ENCODE measurements at places on chromosomes 5 and 9.

DNA sequence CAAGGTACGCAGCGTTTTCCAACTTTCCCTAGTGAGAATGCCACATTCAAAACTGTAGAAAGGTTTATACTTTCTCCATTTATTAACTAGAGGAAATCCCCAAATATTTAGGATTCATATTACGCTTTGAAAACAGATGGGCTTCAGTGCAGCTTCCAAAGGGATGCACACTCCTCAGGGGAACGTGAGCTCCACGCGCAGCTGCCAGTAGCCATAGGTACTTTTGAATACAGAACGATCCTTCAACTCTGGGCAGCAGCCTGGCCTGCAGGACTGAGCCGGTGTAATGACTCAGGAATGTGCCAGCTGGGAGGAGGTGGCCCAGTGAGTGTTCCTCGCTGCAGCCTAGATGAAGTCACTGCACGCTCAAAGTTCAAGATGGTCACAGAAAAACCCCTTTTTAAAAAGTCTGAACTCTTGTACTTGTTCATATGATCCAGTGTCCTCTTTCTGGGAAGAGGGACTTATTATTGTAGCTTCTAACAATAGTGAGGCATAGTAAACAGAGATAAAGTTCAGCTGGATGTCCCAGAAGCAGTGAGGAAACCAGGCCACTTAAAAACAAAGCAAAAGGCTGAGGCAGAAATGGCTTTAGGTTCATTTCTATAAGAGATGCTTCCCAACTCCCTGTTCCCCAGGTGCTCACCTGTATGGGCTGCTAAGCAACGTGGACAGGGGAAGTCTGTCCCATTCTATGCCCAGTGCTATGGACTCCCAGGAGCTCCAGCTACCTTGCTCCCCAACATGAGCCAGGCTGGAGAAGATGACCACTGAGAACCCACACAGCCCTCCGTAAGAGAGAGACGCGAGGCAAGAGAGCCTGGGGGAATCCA, 130.0 kb downstream of the LHFPL2 start:
- DNase-seq = peak; percentile 74

DNA sequence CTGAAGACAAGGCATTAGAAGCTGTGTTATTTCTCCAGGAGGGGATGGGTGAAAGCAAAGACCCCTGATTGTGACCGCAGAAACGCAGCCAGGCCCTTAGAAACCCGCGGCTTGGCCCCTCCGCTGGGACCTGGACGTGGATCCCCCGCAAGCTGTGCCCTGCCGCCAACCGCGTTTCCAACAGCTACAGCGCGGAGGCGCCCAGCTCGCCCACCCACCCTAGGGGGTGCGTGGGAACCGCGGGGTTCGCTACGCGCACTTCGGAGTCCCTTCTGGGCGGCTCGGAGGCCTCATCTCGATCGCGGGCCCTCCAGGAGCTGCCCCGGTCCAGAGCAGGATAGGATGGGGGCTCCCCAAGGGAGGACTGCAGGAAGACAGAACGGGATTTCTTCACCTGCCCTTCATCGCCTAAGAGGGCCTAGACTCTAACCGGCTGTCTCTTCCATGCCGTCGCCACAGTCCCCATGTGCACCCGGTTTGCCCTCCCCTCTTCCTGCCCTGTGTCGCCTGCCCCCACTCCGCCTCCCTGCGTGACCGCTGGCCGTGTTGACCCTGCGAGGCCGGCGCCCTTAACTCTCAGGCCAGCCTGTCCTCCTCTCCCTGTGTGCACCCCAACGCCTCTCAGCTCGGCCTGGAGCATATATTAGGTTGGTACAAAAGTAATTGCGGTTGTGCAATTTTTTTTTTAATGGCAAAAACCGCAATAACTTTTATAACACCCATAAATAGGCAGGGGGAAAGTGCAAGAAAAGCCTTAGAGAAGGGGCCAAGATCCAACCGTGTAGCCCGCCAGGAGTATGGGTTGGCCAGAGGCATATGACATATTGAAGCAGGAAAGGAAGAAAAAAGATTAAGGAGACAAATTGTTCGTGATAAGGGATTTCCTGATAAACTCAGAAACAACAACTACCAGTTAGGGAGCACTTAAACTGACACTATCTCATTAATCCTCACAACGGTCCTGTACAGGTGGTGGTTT, 68.1 kb upstream of the FREM1 start:
- DNase-seq = no peak

GRCh38 chr5:58025809-58026208, 434.1 kb downstream of the PLK2 start:
- DNase-seq = no peak

GRCh38 chr9:129166623-129167557, 11.2 kb downstream of the IER5L start:
- peak; percentile 71 for DNase-seq

DNA sequence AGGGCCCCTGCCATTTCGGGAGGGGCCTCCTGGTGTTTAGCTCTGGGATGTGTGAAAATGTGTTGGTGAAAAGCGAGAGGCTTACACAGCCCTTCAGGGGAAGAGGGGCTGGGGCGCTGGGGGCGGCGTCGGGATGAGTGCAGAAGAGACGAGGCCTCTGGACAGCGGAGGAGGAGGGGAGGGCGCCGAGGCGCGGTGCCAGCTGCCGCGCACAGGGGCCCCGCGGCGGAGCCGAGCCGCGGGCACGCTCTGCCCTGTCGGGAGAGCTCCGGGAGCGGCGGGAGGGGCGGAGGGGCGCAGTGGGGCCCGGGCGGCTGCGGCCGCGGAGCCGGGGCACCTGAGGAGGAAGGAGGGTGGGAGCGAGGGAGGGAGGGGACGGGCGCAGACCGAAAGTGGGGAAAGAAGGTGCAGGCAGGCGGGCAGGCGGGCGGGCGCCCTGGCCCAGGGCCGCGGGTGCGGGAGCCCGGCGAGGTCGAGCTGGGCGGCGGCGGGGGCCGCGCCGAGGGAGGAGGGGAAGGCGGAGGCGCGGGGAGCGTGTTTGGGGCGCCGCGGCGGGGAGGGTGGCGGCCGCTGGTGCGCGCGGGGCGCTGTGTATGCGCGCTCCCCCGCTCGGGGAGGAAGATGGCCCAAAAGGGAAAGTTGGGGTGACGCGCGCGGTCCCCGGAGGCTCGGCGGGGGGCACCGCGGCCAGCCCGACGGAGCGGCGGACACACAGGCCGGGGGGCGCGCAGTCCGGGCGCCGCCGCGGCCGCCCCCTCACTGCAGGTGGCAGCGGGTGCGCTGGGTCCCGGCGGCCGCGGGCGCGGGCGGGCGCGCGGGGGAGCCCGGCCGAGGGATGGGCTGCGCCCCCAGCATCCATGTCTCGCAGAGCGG, at the start of gene PDE8B:
PDE8B (plus strand) TSS at position 590 of the 873 bp plus-strand sequence; CDS start at position 836, 246 bp downstream.
- no peak for DNase-seq

GRCh38 chr5:110807169-110807568, 68.4 kb downstream of the SLC25A46 start:
- no peak for DNase-seq

- no peak for DNase-seq
Observed at GRCh38 chr5:14309878-14310531, 166.9 kb downstream of the TRIO start.

GRCh38 chr5:147168578-147169327, 66.1 kb upstream of the STK32A start:
- DNase-seq = no peak

GRCh38 chr5:159737263-159737662, 179.0 kb upstream of the ADRA1B start:
- DNase-seq = no peak

- DNase-seq = peak; percentile 89
Observed at GRCh38 chr5:180830253-180831138, 27.9 kb upstream of the MGAT1 start.

GRCh38 chr9:134514503-134514902, 127.1 kb upstream of the COL5A1 start:
- DNase-seq = no peak

Measured in inflammatory macrophage treated with lipopolysaccharide for 4 hours (primary cell).